AG04450 (cell line): ENCODE measurements at places on chromosomes 7 and 10.

DNA sequence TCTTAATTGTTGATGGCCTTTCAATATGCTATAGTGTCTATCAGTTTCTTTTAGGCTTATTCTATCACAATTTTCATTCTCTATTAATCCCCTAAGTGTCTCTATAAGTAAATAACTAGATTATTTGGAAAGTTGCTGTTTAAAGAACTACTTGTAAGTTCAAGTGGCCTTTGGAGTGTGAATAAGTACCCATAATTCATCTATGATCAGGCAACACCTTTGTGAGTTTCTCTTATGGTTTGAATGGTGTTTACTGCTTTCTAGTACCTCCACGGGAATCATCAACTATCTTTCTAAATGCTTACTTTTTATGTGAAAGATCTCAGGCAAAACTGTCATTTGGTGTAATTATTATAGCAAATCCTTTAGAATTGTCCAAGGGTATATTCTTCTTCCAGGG is 166.7 kb downstream of the POU6F2 start:
- DNase-seq = no peak

- DNase-seq = no peak
Measured at GRCh38 chr10:117674646-117675045, 132.1 kb downstream of the EMX2 start.

DNA sequence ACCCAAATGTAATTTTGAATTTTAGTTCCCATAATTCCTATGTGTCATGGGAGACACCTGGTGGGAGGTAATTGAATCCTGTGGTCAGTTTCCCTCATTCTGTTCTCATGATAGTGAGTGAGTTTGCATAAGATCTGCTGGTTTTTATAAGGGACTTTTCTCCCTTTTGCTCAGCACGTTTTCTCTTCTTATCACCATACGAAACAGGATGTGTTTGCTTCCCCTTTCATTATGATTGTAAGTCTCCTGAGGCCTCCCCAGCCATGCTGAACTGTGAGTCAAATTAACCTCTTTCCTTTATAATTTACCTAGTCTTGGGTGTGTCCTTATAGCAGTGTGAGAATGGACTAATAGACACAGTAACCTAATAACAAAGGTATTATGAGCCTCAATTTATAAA is 36.1 kb upstream of the ZNF736 start:
- DNase-seq = no peak

DNA sequence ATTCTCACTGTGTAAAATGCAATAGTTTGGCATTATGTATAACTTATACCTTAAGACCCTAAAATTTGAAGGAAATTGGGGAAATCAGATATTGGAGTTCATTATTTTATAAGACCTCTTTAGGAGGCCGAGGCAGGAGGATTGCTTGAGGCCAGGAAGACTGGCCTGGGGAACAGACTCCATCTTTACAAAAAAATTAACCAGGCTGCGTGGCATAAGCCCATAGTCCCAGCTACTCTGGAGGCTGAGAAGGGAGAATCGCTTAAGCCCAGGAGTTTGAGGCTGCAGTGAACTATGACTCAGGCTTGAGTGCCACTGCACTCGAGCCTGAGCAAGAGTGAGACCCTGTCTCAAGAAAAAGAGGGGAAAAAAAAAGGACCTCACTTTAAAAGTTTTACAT is 14.0 kb upstream of the PBLD start:
- DNase-seq = no peak

DNA sequence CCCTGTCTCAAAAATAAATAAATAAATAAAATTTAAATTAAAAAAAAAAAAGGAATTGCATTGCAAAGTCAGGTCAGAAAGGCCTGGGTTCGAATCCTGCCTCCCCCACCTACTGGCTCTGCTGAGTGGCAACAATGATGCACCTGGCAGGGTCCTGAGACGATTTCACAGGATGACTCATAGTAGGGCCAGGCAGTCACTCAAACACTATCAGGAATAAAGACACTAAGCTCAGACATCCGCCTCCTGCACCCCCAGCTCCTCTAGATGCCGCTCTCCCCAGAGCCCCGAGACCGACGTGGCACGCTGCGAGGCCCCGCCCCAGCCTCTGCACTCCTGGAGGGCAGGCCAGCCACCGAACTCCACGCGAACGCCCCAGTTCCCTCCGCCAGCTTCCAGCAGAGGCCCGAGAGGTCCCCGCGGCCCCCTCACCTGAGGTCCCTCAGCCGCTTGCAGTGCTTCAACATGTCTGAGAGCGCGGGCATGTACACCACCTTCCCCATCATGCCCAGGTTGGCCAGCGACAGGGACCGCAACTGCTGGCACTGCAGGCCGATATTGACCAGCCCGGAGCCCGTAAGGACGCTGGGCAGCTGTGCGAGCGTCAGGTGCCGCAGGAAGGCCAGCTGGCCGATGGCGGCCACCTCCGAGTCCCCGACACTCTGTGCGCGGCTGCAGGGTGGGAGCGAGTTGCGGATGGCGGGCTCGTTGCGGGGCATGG is 76.6 kb upstream of the TNRC18 start:
- DNase-seq = no peak

GRCh38 chr7:112056409-112056808 is 149.8 kb downstream of the DOCK4 start:
- peak; percentile 42 for DNase-seq

DNA sequence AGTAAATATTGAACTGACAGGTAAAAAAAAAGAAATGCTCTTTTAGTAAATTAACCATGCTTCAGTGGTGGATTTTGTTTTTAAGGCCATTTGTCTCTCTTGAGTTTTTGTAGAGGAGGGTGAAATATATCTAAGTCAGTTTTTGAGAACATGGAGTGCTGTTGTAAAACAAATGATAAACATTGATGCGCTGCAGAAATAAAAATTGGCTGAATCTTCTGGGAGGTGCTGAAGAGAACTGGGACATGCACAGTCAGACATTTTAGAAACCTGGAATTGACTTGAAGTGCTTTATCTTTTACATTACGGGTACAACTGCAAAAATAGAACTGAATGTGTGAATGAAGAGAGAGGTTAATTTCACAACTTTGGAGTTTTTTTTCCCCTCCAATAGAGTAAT is 203.0 kb upstream of the HDAC9 start:
- DNase-seq = no peak

GRCh38 chr7:20157456-20157855 is 59.7 kb downstream of the MACC1 start:
- DNase-seq = no peak

DNA sequence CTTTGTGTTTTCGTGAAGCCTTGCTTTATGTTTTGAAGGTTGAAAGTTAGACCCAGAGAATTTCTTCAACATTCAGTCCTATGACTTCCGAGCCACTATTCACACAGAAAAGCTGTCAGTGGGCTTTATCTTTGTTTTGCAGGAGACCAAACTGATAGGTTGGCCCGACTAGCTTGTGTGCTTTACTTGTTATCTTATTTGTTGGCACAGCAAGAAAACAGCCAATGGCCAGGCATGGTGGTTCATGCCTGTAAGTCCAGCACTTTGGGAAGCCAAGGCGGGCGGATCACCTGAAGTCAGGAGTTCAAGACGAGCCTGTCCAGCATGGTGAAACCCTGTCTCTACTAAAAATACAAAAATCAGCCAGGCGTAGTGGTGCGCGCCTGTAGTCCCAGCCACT is 16.0 kb upstream of the GDI2 start:
- no peak for DNase-seq

- no peak for DNase-seq
Measured at GRCh38 chr7:148173369-148173768, 417.2 kb upstream of the C7orf33 start.

GRCh38 chr10:77283326-77283725 is 354.3 kb downstream of the KCNMA1 start:
- DNase-seq = no peak

DNA sequence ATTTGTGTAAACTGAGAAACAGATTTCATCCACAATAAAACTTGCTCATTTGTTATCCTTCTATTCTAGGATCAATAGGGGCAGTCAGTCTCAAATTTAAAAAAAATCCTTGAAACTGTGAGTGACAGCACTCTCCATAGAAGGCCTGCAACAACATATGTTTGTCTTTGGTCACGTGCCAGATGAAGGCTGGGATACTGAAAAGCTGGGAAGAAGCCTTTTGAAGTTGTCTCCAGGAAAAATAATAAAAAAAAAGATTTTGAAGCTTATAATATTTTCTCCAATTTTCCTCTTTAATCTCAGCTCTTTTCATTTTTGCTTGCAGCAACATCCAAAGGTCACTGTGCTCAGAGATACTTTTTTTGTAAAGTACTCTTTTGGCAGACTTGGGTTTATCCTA is 128.6 kb upstream of the SLC26A5 start:
- DNase-seq = no peak

- no peak for DNase-seq
Measured at GRCh38 chr10:98302741-98303365, 34.9 kb upstream of the LOXL4 start.

- DNase-seq = no peak
Measured at GRCh38 chr7:126720232-126720631, 532.5 kb downstream of the GRM8 start.

DNA sequence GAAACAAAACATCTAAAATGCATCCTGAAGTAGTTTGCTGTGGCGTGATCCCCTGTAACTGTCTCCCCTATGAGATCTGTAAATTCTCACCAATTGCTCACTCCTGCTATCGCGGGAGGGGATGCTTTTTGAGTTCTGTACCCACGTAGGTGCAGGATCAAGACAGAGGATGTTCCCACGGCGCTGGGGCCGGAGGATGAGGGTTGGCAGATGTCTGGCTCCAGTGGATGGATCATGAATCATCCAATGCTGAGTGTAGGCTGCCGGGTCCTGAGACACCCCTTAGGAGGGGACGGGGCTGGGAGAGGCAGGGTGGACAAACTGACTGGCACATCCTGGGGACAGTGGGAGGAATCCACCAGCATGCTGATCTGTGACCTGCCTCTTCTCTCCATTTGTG is 224.4 kb downstream of the USP6NL start:
- no peak for DNase-seq

- peak; percentile 68 for DNase-seq
Measured at GRCh38 chr10:30637881-30638467, 8.4 kb upstream of the LYZL2 start.

DNA sequence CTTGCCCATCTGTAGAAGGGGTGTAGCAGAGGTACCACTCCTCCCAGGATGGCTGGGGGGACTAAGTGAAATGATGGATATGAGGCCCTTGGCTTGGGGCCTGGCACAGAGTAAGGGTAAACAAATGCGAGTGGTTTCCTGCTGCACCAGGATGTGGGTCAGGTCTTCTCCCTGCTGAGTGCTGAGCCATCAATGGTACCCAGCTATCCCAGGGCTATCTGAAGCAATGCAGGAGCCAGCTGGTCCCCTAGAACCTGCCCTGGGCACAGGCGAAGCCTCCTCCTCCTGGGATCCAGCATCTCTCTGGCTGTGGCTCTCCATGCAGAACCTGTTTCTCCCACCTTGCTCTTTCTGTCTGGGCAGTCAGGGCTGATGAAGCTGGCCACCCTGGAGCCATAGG is 20.9 kb upstream of the GOLGA7B start:
- no peak for DNase-seq

DNA sequence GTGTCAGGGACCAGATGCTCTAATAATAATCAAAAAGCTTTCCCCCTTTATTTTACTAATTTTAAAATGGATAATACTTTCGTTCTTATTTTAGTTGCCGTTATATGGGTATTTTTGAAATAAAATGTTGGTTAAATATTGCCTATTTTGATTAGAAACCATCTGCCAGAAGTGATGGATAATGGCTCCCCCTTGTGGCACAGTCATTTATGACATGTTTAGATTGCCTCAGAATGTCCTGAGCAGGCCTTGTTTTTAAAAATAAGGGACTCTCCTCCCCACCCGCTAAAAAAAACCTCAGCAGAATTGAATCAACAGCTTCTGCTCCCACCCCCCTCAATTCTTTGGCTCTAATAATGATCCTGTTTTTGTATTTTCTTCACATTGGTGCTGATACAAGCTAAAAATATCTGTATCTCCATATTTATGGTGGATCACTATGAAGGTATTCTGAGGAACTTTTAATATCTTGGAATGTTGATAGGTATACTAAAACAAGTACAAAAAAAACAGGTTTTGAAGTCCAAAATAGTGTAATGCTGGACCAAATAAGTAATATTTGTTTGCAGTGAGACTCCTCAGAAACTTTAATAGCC is 38.8 kb downstream of the TMEM60 start:
- DNase-seq = peak; percentile 50

- DNase-seq = no peak
Measured at GRCh38 chr7:131238347-131238931, 89.2 kb upstream of the MKLN1 start.

DNA sequence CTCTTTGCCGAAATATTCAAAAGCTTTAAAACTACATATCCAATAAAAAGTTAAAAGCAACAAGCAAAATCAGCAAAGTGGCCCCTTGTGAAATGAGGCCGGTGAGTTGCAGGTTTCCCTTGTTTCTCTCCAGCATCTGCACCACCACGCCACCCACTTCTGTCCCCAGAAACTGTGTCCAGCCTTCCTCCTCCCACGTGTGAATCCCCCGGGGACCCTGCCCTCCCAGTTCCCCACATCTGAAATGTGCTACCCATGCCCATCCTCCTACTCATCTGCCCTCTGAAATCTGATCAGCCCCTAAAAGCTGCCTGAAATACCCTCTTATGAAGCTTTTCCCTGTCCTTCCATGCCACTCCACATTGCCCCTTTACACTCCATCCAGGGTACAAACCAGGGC is 3.8 kb downstream of the ALOX5 start:
- no peak for DNase-seq

- DNase-seq = no peak
Measured at GRCh38 chr7:151690606-151691005, 170.9 kb upstream of the RHEB start.

DNA sequence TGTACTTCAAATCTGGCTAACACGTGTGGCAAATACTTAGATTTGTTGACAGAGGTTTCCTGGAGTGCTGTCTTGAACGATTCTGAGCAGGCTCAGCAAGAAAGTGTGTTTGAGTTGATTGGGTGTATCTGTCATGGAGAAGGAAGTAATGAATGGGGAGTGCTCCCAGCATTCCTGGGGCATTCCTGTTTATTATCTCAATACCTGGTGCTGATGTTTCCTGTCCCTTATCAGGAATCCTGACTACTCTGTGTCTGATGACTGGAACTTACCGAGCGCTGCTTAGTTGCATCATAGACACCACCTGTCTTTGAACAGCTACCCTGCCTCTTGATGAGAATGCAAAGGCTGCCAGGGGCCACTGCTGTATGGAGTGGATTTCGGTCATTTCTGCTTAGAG is 41.0 kb upstream of the TMEM248 start:
- no peak for DNase-seq

GRCh38 chr7:139560678-139561077 is 37.2 kb downstream of the CLEC2L start:
- no peak for DNase-seq

- DNase-seq = no peak
Measured at GRCh38 chr7:92485974-92486373, 8.2 kb upstream of the ERVW-1 start.
